ENCODE measurements at places on chromosomes 3 and 15.

- no peak for DNase-seq
Observed at GRCh38 chr15:48964898-48965297, 1.2 kb upstream of the SHC4 start.

DNA sequence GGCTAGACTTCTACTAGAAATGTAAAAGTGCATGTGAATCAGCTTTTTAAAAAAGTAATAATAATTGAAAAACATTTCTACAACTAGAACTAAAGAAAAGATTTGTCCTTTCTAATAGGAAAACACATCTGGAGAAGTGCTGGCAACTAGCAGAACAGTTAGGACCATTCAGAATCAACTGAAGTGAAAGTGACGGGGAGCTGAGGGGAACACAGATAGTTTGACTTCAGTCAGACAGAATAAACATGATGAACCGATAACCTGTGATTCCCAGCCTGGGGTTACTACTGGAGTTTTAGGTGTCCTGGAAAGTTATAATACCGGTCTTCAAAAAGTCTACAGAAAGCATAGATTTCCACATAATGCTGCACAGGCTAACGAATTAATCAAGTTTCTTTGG, 28.1 kb downstream of the OPA1 start:
- DNase-seq, result no peak

DNA sequence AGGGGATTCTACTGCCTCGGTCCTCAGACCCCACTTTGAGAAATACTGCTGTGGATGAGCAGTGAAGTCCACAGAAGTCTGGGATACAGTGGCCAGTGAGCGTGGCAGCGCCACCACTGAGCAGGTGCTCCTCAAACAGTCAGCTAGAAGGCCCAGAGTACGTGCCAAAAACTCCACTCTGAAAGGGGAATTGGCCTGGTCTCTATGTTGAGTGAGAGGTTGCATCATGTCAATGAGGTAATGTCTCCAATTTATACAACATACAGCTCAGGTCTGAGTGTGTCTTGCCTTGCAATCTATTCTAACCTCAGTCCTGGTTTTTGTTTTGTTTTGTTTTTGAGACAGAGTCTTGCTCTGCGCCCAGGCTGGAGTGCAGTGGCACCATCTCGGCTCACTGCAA, 53.3 kb upstream of the ETV5 start:
- DNase-seq, result no peak

DNA sequence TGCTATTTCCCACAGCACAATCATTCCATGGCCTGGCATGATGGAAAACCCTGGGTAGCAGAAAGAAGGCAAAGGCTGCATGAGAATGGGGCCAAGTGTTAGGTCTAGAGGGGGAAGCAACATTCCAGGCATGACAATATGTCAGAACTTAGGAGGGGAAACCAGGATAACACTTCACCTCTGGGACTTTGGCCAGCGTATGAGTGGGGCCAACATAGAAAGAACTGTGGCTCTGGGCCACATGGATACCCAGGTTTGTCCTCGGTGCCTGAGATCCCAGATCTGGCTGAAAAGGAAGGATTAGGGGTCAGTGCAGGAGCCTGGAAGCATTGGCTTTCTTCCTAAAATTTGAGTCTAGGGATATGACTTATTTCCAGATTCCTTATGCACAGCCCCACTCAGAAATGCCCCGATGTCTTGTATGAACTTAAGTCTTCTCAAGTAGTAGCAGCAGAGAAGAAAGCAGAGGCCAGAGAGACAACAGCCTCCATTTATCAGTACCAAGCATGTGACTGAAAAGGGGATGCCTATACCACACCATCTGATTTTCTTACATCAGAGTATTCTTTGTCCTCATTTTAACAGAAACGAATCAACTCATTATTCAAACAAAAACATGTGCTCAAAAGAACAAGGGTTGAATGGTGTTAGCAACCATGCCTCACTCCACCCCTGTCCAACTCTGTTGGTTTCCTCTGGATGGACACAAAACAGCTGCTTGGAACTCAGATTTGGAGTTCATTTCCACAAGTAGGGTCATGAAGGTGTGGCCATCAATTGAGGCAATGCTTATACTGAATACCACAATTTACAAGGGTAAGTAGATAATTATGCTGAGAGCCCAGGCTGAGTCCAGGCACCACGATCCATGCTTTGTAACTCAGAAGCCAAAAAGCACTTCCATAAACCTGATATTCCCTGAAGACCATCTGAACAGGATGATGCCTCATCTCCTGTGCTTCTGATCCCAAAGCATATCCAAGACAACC, 43.7 kb upstream of the NDUFB4 start:
- no peak for DNase-seq

GRCh38 chr3:89889386-89889785, 782.0 kb downstream of the EPHA3 start:
- DNase-seq, result no peak

DNA sequence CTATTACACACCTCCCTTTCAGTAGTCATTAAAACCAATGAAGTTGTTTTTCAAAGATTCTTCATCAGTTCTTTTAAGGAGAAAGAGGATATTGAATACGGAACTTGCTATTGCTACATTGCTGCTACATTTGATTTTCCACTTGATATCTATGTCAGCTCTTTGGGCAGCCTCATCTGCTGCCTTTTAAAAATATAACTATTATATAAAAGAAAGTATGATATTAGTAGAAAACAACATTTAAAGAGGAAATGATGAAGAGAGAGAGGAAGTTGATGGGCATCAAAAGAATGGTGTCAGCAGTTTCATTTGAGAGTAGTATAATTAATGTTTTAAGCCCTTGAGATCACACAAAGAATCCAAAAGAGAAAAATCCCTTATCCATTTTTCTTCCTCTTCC, 171.4 kb downstream of the NFKBIZ start:
- no peak for DNase-seq

DNA sequence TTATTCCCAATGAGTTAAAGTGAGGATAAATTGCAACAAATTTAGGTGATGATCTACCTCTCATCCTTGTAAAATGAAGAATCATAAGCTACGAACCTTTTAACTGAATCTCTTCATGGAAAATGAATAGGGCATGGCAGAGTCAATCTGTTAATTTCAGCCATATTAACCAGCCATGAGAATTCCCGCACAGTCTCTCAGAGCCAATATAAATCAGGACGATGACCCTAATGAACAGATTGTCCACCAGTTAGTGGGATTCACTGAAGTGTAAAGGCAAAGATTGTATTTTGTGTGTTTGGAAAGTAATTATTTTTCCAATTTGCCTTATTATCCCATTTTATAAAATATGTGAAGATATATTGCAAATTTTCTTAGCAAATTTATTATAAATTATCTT, 183.8 kb downstream of the CADM2 start:
- DNase-seq, result no peak

DNA sequence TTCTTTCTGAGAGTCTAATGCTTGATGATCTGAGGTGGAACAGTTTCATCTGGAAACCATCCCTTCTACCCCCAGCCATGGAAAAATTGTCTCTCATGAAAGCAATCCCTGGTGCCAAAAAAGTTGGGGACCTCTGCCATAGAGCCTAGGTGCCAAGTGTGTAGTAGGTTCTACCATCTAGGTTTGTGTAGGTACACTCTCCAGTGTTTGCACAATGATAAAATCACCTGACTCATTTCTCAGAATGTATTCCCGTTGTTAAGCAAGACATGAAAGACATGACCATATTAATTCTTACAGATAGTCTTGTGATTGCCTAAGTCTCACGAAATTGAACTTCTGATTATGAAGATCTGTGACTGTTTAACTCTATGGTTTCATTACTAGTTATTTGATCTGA, 68.6 kb downstream of the KAT2B start:
- DNase-seq, result no peak

DNA sequence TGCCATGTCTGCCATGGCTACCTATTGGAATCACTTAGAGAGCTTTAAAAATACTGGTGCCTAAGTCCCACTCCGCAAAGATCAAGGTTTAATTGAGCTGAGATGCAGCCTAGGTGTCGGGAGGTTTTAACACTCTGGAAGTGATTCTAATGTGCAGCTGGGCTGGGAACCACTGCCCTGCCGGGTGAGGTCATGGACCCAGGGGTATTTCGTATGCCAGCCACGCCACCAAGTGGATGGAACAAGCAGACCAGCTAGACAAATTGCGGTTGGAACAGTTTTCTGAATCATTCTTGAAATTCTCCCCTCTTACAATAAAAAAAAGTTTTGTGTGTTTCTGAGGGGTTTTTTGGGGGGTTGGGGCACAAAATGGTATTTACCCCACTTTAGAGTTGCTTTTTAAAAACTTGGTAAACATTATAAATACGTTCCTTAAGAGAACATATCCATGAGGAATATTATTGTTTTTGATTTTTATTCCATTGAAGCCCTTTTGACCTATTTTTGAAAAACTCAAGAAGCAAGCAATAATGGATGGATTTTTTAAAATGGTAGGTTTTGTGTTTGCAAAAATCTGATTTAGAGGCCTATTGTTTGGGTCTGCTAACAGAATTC, 66.2 kb upstream of the CSTA start:
- no peak for DNase-seq

GRCh38 chr15:55320238-55320550, 1.2 kb downstream of the PIGB start:
- no peak for DNase-seq

- DNase-seq, result no peak
Observed at GRCh38 chr3:33023176-33024136, 72.0 kb downstream of the CCR4 start.
